Natural killer cell treated with Interleukin-12 subunit alpha and Interleukin-12 subunit beta and Interleukin-15 and Interleukin-18, amount 100 ng/mL, for 72 hours (primary cell): ENCODE measurements at places on chromosomes 5 and 9. TPM values are rescaled to one million over a fixed set of nuclear protein-coding genes. Genes with fewer than 3 reads are reported as not detected.

GRCh38 chr9:2087500-2088313 is 72.6 kb downstream of the SMARCA2 start:
- no peak for DNase-seq

GRCh38 chr9:23830929-23831730 is 5.1 kb upstream of the ELAVL2 start:
- no peak for DNase-seq

DNA sequence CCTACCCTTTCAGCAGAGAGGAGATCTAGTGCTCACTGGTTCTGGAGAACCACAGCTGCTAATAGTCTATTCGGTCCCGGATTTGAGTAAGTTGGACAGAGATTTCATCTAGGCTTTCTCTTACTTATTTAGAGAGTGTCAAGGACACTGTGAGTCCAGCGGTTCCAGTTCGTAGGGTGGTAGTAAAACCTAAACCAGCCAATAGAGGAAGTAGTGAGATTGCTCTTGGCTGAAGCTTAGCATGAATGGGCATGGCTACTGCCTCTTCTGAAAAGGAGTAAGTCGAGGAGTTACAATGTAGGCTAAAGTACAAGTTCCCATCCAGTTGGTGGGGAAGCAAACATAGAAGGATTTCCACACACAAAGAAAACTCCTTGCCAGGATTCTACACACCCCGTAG is 109.6 kb upstream of the MOCS2 start:
- no peak for DNase-seq

GRCh38 chr9:4433379-4433778 is 56.9 kb upstream of the SLC1A1 start:
- no peak for DNase-seq

- no peak for DNase-seq
Measured at GRCh38 chr5:77877516-77878355, 101.6 kb upstream of the TBCA start.

- no peak for DNase-seq
Measured at GRCh38 chr9:14967450-14968321, 57.5 kb upstream of the FREM1 start.

DNA sequence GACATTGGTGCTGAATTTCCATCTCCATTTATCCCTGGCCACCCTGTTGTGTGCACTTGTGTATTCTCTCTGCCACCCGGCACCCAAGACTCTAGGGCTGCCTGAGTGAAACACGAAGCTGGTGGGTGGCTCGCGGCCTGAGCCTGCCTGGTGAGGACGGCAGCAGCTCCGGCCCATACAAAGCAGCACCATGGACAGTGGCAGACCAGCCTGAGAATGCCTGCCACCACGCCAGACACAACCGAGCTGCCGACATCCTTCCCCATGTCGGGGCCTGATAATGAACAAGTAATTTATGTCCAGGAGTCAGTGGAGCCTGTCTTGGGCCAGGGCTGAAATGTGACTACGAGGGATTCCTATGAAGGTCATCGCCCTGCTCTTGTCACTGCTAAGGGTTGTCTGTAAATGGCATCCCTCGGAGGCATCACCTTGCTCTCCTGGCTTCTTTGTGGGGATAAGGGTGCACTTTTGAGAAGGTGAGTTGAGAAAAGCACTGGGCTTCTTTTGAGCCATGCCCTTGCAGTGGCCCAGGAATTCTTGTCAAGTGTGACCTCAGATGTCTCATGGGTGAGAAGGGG is 175.7 kb downstream of the MELK start:
- no peak for DNase-seq

DNA sequence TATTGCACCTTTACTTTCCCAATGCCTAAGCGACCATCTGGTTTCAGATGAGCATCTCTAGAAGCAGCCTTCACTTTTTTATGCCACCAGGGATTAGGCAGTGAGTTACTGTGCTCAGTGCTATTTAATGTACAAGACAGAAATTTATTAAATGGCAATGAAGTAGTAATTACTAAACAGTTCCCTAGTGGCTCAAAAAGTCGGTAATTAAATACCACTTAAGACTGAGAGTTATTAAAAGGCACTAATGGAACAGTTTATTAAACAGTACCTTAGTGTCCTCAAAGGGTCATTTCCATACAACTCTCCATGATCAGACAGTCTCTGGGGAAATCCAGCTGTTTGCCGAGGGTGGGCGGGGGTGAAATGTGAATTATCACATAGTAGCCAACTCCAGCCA is 42.3 kb downstream of the LHFPL2 start:
- no peak for DNase-seq

GRCh38 chr5:65034029-65034812 is 265.5 kb downstream of the CWC27 start:
- no peak for DNase-seq

DNA sequence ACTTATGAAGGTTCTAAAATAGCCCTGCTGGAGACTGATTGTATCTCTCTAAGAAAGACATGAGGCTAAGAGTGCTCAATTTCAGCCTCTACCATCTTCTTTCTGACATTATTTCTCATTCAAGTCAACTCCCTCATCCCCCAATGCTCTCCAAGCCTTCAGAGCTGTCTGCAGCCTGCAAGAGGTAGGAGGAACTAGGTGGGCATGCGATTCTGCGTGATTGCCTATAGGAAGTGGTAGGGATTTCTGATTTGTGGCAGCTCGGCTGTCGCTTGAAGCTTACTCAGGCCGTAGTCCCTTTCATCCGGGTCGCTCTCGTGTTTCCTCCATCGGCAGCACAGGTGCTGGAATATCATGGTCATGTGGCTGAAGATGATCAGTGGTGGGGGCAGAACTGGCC is 138.1 kb upstream of the KLF9 start:
- no peak for DNase-seq

DNA sequence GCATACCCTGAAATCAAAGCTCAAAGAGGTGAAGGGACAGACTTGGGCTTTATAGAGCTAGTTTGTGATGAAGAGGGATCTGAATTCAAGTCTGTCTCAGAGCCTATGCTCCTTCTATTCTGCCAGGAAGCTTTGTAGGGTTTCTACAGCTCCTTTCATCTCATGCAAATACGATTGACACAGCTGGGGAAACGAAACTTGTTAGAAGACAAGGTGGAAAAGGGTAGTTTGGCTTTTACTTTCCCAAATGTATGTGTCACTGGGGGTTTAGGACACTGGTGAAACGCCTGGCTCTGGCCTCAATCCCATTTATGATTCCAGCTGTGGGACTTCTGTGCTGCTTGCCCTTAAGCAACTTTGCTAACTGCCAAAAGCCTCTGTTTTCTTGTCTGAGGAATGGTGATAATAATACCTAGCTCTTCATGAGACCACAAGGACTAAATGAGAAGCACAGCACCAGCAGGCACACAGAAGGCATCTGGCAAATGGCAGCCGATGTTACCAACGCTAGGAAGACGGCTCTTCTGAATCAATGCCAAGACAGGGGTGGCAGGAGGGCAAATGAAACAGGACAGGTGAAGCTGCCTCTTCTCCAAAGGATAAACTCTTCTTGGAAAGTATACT is 70.3 kb upstream of the EQTN start:
- no peak for DNase-seq

DNA sequence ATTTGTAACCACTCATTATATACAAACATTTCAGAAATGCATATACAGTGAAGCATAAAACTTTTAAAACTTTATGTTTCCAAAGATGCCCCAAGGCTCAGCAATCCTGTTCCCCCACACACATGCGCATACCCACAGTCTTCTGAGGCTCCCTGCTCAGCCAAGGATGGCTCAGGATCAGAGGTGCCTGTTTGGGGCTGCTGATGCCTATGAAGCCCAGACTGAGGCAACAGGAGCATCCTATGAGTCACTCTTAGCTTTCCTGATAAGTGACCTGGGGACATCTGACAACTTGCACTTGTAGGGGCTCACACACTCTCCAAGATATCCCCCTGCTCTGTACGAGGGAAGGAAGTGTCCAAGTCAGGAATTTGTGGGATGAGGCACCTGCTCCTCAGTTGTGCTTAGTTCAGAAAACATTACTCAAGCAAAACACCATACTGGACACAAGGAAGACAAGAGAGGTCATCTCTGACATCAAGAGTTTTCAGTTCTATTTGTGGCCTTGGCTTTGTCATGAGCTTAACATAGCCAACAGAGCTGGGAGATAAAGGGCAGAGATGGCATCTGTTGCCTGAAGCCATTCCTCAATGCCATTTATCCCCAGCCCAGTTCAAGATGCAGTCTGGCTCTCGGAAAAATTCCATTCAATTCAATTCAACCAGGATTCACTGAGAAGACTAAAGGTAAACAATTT is 62.3 kb downstream of the NIPSNAP3B start:
- DNase-seq, result no peak

GRCh38 chr5:38285226-38285625 is 26.9 kb downstream of the EGFLAM start:
- no peak for DNase-seq

- no peak for DNase-seq
Measured at GRCh38 chr5:14174230-14174636, 31.1 kb downstream of the TRIO start.

DNA sequence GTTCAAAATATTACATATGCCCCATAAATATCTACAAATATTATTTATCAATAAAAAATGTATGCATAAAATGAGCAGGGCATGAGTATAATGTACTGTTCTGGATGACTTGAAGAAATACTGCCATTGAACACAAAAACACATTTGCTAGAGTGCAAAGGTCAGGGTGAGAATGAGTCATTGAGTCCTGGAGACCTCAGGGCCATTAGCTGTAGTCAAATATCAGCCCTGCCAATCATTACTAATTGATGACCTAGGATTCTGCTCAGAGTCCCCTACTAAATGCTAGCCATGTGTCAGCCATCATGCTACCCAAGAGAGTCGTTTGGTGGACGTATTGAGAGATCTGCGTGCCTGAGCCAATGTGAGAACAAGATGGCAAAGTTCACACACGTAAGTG is 80.3 kb upstream of the FAM169A start:
- no peak for DNase-seq

DNA sequence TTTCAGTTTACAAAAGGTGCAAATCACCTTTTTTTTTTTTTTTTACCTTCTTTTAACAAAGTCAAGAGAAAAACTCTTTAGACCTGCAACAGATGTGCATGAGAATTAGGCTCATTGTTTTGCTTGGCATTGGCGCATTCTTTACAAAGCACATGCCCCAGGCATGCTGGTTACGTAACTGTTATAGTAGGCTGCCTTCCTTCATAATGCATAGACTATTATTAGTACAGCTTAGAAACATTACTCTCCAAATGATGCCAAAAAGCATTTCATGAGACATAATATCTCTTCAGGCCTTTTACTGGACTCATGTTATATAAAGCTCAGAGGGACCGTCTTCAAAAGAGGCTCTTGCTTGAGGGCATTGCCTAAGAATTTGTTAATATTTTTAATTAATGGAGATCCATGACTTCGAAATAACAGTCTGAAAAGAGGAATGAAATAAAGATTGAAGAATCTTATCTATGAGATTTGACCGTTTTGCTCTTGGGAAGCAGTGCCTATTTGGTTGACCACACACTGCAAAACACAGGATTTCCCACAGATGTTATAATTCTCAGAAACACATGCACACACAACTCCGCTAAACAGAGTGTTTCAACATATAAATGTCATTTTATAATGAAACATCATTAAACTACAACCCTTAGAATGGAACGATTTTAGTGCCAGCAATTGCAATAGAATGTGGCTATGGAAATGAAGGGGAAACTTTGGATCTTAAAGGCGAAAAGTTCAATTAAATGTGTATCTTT is 478.7 kb downstream of the PRR16 start:
- no peak for DNase-seq

DNA sequence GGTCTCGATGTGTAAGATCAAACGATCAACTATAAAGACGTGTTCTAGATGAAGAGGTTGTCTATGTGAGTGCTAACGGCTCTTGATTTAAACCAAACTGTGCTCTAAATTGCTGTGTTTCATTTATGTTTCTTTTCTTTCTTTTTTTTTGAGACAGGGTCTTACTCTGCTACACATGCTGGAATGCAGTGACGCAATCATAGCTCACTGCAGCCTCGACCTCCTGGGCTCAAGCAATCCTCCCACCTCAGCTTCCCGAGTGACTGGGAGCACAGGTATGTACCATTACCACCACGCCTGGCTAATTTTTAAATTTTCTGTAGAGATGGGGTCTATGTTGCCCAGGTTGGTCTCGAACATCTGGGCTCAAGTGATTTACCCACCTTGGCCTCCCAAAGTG is 24.0 kb upstream of the RNF130 start:
- DNase-seq, result no peak

DNA sequence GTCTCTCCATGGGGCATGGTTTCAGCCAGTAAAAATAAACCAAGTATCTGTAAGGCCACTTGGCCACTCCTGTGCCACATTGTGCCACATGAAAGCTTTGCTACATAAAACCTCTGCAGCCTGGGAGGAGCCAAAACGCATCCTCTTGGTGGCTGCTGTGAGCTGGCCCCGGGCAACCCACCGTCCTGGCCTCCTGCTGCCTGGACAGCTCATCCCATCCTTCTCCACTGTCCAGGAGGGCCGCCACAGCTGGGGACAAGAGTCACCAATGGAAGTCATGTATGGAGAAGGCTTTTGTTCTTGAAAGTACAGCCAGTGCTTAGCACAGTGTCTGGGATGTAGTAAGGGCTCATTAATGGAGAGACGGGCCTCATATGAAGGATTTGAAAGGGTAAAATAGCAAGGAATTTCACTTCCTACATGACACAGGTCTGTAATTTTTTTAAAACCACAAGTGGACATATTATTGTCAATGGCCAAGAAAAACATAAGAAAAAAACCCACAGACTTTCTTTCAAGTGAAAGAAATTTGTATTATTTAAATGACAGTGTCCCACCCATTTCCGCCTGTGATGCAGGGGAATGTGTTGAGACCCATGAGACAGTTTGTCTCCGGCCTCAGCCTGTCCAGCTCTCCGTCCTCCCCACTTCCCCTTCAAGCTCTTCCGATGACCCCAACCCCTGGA is 6.6 kb downstream of the PTGES start:
- no peak for DNase-seq

DNA sequence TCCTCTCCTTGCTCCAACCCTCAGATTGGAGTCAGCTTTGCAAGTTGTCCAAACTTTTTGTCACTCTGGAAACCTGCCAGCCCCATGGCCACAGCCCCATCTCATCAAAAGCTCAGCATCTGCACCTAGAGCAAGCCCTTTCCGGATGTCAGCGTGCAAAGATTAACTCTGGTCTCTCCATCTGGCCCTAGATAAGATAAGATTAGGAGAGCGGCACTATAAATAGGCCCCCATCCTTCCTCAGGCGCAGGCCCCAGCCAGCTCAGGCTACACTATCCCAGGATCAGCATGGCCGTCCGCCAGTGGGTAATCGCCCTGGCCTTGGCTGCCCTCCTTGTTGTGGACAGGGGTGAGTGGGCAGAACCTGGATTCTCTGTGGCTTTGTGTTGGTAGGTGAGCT is at the start of gene SPINK4:
SPINK4 (plus strand) TSS at position 247 of the 400 bp plus-strand sequence; CDS start at position 289, 42 bp downstream.
- no peak for DNase-seq

DNA sequence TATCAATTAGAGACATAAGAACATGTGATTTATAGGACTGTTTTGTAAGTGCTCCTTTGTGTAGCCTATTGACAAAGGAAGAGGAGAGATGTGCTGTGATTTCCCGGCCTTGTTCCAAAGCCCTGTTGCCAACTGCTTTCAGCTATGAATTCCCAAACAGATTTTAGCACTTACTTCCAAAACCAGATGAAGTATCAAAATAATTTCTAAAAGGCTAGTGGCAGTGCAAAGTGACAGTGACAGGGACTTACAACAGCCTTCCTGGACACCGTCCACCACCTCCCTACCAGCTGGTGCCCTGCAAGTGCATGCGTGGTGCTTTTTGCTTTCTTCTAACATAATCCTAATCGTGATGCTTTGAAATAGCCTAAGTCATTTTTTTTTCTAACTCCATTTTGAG is 254.1 kb upstream of the ACTBL2 start:
- DNase-seq, result no peak

TMEM232 gene
- 0.86 TPM for total RNA-seq

IRX1 gene
- not detected for total RNA-seq

TNFSF15 gene
- total RNA-seq, result not detected

FOXD4L4 gene
- 0.33 TPM for total RNA-seq

PTPRD gene
- total RNA-seq, result 0.53 TPM

NOXA1 gene
- 0.62 TPM for total RNA-seq

LCN1 gene
- not detected for total RNA-seq
